GF-D8 (cell line): ENCODE measurements at places on chromosomes 12 and 14.
A peak's percentile ranks its signal among the peaks of the same experiment; 100 is the strongest.

DNA sequence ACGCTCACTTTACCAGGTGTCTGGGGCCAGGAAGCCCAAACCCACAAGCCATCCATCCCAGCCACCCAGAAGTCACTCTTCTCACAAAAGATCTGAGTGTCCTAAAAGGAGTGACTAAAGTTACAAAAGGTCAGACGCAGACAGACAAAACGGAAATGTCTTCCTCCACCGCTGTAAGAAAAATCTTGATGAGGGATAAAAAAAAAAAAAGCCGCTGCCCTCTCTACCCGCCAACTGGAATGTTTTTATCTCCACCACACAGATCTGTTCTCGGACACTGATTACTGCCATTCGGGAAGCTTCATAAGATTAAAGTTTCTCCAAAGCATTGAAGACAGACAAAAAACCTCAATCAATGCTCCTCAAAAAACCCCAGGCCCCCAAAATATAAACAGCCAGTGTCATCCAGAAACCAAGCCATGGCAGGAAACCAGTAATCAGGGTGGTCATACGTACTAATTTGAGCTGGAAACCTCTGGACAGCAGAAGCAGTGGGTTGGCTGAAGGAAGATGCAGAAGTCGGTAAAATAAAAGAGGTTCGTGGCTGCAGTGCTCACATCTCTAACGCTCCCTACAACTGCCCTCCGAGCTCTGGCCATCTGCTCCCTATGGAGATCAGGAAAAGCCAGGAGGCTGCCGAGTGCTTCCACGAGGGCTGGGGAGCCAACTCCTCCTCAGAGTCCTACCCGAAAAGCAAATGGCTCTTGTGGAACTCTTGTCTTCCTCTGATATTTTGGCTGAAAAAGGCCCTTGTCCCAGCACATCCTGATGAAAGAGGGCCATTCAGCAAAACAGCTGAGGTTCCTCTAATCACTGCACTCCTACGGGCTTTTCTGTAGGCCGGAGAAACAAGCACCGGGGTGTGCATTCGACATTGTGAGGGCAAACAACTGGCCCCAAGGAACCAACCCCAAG is 30.3 kb downstream of the SSH1 start:
- DNase-seq: no peak

DNA sequence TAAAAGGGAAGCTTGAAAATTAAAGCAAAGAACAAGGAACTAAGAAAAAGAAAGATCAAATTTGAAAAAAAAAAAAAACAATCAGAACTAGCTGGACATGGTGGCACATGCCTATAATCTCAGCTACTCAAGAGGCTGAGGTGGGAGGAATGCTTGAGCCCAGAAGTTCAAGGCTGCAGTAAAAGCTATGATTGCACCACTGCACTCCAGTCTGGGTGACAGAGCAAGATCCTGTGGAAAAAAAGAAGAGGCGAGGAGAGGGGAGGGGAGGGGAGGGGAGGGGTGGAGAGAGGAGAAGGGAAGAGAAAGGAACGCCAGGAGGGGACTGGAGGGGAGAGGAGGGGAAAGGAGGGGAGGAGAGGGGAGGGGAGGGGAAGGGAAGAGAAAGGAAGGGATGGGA is 43.0 kb downstream of the EEA1 start:
- DNase-seq: no peak

DNA sequence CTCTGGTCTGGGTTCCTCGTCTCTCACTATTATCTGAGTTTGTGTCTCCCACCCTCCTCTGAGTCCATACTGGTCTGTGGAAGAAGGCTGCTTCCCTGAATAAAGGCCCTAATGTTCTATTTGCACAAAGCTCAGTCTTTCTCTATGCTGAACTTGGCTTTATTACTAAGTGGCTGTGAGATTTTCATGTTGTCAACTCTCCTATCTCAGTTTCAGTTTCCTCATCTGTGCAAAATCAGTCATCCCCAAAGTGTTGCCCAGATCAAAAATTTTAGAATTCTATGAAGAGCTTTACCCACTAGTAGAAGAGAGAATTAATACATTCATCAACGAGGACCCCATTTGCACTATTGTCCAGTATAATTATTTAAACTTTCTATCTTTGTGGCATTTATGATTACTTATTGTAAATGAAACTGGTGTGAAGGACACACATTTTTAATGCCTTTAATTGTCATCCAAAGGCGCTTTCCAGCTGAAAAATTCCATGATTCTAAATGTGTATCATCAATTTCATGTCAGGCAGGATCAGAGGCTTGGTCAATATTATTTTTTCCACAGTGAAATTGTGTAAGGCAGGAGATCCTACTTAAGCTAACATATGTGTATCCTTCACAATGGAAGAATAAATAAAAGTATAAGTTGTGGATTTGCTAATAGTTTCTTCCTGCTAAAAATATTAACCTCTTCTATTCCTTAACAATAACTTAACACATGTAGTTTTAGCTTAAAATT is 79.1 kb upstream of the EEA1 start:
- DNase-seq: no peak

DNA sequence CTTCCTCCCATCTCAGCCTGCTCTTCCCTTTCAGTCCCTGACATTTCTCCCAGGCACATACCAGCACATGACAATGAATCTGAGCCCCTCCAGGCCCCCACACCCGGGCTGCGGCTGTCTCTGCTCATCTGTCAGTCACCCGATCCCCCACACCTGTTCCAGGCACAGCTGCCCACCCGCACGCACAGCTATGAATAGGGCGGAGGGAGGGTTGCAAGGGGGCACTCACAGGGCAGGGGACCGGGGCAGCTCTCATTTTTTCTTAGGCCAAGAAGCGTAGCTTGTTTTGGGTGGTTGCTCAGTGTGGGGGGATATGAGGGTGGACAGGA is 43.7 kb upstream of the TSPAN9 start:
- no peak for DNase-seq

DNA sequence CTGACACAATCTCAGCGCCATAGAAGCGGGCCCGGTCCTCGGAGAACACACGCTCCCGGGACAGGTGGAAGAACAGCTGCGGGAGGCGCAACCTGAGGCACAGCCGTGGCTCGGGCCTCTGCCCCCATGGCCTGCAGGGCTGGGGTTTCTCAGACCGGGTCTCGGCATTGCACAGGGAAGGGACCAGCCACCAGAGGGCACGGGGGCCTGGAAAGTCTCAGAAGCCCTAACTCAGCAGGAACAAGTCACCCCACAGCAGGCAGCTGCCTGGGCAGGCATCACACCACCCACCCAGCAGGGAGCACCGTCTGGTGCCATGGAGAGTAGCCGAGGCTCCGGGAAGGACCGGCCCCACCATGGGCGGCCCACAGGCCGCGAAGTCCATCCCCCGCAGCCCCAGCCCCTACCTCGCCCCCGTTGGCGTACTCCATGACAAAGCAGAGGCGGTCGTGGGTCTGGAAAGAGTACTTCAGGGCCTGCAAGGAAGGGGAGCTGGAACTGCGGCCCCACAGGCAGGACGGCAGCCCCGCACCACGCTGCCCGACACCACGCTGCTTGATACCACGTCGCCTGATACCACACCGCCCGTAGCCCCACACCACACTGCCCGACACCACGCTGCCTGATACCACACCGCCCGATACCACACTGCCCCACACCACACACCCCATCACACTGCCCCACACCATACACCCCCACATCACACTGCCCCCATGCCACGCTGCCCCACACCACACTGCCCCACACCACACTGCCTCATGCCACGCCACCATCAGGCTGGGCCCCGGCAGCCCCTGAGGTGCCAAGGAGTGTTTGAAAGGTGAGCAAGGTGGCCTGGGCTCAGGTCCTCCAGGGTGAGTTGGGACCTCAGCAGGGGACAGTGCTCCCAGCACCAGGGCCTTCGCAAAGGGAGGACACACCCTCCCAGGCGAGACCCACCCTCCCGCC is 20.8 kb downstream of the SIVA1 start:
- DNase-seq: no peak

DNA sequence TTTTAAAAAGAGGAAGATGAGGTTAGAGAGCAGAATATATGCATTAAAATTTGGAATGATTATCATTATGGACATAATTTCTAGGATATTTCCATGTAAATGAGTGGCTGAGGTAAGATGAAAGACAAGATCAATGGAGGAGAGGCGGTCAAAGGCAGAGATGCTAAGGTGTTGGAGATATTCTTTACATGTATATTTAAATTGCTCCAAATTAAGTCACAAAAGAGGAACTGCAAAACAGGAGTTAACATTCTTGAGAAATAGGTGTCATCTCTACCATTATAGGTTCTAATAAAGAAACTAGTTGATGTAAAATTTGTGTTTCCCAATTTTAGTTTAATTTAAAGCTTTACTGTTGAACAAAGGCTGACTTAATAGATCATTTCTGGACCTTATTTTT is 268.5 kb upstream of the PPFIA2 start:
- no peak for DNase-seq

DNA sequence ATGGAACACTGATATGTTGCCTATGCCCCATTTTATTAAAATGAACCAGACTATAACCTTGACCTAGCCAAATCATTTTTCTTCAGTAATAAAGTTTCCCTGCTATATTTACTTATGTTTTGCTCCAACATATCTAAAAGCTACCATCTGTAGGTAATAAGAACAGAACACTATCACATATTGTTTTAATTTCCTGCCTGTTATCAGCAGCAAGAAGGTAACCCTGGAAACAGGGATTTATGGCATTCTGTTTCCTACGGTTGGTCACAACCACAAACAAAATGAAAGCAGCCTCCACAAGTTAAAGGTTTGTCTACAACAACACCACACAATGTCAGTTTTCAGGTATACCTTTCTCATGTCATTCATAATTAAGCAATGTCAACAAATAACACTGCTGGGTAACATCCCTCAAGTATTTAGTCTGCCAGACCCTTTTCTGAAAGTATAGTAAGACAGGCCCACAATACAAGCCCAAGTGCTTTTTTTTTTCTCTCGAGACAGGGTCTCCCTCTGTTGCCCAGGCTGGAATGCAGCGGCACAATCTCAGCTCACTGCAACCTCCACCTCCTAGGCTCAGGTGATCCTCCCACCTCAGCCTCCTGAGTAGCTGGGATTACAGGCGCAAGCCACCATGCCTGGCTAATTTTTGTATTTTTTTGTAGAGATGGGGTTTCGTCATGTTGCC is 25.5 kb downstream of the GCH1 start:
- no peak for DNase-seq

- peak; percentile 8 for DNase-seq
Observed at GRCh38 chr14:34322940-34323418, 139.1 kb downstream of the SPTSSA start.

GRCh38 chr12:88645816-88646215 is 65.5 kb upstream of the KITLG start:
- no peak for DNase-seq

- no peak for DNase-seq
Observed at GRCh38 chr14:94164685-94165431, 9.3 kb upstream of the PPP4R4 start.

DNA sequence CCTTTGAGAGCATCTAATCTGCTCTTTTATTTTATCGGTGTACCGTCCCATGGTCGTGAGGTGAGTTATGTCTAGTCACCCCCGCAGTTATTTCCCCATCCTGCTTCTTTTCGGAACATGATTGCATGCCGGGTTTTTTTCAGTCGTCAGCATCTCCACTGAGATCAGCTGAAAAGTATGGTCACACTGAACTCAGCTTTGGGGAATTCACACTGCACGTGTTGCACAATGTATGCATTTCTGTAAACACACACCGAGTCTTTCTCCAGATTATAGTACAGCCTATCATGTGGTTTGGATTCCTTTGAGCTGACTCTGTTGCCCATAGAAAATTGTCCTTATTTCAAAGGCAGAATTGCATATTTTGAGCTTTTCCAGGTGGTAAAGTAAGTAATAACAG is 24.6 kb downstream of the PLXNC1 start:
- DNase-seq: peak; percentile 15

GRCh38 chr14:64736271-64737169 is 32.3 kb downstream of the PLEKHG3 start:
- DNase-seq: no peak

- no peak for DNase-seq
Observed at GRCh38 chr12:127688906-127689428, 578.0 kb upstream of the TMEM132C start.

- DNase-seq: no peak
Observed at GRCh38 chr12:4734625-4735340, 14.6 kb downstream of the GALNT8 start.

DNA sequence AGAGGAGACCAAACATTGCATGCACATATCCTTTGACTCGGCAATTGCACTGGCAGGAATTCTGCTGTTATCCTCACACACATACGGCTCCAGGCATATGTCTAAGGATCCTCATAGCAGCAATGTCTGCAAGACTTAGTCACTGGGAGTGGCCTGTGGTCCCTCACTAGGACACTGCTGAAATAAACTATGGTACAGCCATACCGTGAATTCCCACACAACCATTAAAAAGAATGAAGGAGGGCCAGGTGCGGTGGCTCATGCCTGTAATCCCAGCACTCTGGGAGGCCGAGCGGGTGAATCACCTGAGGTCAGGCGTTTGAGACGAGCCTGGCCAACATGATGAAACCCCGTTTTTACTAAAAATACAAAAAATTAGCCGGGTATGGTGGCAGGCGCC is 105.1 kb downstream of the ZFP36L1 start:
- no peak for DNase-seq

DNA sequence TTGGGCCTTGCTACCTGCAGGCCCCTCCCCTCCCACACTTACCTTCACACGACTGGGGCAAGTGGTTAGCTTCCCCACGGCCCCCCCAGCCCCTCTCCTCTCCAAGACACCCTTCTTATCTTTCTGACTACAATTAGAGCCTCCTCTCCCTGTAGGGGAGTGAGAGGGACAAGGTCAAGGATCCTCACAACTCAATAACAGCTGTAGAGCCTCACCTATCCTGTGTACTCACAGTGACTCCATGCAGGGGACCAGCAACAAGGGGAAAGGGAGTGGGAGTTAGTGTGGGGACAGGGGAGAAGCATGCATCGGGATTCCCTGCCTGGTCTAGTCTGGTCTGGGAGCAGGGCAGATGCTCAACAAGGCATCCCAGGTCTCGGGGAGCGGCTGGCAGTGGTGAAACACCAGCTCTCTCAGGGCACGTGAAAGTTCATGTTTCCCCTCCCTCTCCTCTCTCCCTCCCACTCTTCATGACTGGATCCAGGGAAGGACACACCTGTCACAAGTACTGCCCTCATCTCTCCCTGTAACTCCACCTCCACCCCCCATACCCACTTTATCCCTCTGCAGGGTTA is 45.3 kb downstream of the SMUG1 start:
- DNase-seq: no peak

DNA sequence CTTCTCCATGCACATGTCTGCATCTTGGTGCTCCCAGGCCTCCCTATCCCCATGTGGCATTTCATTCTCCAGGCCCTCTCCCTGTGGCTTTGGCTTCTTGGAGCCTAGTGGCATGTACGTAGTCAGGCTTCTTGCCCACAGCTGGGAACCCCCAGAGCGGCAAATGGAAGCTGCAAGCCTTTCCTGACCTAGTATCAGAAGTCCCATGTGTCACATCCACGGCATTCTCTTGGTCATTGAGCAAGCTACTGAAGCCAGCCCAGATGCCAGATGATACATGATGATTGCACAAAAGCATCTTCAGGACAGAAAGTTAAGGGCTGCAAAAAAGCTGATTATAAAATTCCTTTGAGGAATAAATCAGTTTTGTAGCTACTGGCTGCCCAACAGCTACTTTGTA is 154.9 kb downstream of the PELI2 start:
- no peak for DNase-seq
